ENCODE measurements at places on chromosomes 16 and 17.

GRCh38 chr17:2750721-2751120, 1.3 kb upstream of the CCDC92B start:
- no peak for DNase-seq

GRCh38 chr17:56350592-56350991, 197.3 kb downstream of the ANKFN1 start:
- DNase-seq, result no peak

GRCh38 chr17:40104594-40105486, 4.5 kb upstream of the NR1D1 start:
- DNase-seq, result no peak

- DNase-seq, result no peak
Measured at GRCh38 chr16:88554711-88555264, 15.4 kb upstream of the ZC3H18 start.

- no peak for DNase-seq
Measured at GRCh38 chr17:56536766-56537165, 56.7 kb upstream of the NOG start.

- no peak for DNase-seq
Measured at GRCh38 chr17:32757963-32758362, 119.0 kb downstream of the MYO1D start.

All from stimulated activated CD4-positive, alpha-beta T cell treated with anti-CD3 and anti-CD28 coated beads, Interleukin-4, amount 100 ng/mL, for 4 hours (primary cell).